ENCODE measurements at places on chromosomes 6 and 20. TPM values are rescaled to one million over a fixed set of nuclear protein-coding genes. Genes with fewer than 3 reads are reported as not detected.

LGSN gene
- total RNA-seq = 0.18 TPM

CCDC170 gene
- 0.26 TPM for total RNA-seq

BEND6 gene
- 1.5 TPM for total RNA-seq

- H3K36me3 ChIP-seq = no peaks in the 10 kb centered on the region
- no peaks in the 10 kb centered on the region for H3K27me3 ChIP-seq
- H3K4me1 ChIP-seq = peaks cover under 1% of the 10 kb centered on the region
- no peak for DNase-seq
- H3K4me3 ChIP-seq = no peak overlapping the region
- H3K27ac ChIP-seq = no peak overlapping the region
Measured at GRCh38 chr6:160967833-160968232, 23.7 kb upstream of the MAP3K4 start.

GRCh38 chr6:45605971-45606370 lies 228.2 kb upstream of the SUPT3H start:
- no peak overlapping the region for H3K4me3 ChIP-seq
- no peaks in the 10 kb centered on the region for H3K36me3 ChIP-seq
- peaks cover 6% of the 10 kb centered on the region for H3K4me1 ChIP-seq
- H3K27me3 ChIP-seq = no peaks in the 10 kb centered on the region
- H3K27ac ChIP-seq = no peak overlapping the region
- DNase-seq = no peak

DNA sequence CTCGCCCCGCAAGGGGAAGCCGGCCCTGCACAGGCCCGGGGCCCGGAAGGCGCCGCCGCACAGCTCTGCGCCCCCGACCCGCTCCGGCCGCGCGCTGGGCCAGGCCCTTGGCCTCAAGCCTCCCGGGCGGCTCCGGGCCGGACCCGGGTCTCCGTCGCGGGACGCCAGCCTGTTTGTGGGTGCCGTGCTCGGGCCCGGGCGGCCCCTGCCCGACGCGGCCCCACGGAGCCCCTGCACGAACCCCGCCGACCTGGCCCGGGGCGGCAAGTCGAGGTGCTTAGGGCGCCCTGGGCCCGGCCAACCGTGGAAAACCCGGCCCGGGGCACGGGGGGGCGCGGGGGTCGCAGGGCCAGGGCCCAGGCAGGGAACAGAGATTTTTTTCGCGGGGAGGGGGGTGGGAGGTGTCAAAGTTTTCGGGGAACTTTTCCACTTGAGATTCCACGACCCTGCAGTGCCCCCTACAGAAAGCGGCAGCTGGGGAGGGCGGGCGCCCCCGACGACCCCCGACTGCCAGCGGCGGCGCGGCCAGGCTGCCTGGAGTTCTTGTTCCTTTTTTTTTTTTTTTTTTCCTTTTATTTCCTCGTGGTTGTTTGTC lies 805 bp upstream of the STX16 start:
- DNase-seq = no peak
- H3K27me3 ChIP-seq = no peaks in the 10 kb centered on the region
- H3K4me1 ChIP-seq = peaks cover 27% of the 10 kb centered on the region
- H3K27ac ChIP-seq = no peak overlapping the region

DNA sequence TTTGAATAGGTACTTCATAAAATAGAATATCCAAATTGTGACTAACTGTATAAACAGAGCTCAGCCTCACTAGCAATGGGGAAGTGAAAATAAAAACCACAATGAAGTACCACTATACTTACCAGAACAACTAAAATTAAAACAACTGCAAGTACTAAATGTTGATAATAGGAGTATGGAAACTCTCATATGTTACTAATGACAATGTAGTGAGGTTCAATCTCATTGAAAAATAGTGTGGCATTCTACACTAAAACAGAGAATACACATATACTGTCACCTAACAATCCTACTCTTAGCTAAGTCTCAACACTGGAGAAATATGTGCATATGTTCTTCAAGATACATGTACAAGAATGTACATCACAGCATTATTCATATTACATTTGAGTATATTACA lies 132.0 kb upstream of the CARMIL1 start:
- no peaks in the 10 kb centered on the region for H3K27me3 ChIP-seq
- H3K36me3 ChIP-seq = no peaks in the 10 kb centered on the region
- H3K4me3 ChIP-seq = no peak overlapping the region
- H3K27ac ChIP-seq = no peak overlapping the region

- no peaks in the 10 kb centered on the region for H3K27me3 ChIP-seq
- DNase-seq = no peak
- no peak overlapping the region for H3K27ac ChIP-seq
- 0 out of 2 replicates have a peak, but pooled peaks cover 2% of the 10 kb centered on the region for H3K36me3 ChIP-seq
- H3K4me3 ChIP-seq = no peak overlapping the region
Measured at GRCh38 chr6:4687989-4688947, 87.9 kb upstream of the CDYL start.

- H3K4me3 ChIP-seq = no peak overlapping the region
- H3K4me1 ChIP-seq = no peaks in the 10 kb centered on the region
- H3K27ac ChIP-seq = no peak overlapping the region
- no peak for DNase-seq
- H3K36me3 ChIP-seq = peaks cover 17% of the 10 kb centered on the region
- H3K27me3 ChIP-seq = no peaks in the 10 kb centered on the region
Measured at GRCh38 chr20:32320305-32320704, 37.8 kb upstream of the ASXL1 start.

DNA sequence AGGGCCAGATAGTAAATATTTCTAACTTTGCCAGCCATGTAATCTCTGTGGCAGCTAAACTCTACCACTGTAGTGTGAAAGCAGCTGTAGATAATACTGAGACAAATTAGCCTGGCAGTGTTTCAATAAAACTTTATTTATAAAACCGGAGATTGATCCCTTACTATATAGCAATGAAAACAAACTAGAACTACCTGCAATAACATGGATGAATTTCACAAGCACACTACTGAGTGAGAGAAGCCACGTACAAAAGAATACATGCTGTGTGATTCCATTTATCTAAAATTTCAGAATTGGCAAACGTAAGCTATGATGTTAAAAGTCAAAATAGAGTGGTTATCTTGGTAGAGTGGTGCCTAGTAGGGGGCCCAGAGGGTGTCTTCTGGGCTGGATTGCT lies 198.7 kb upstream of the SGK1 start:
- H3K36me3 ChIP-seq = no peaks in the 10 kb centered on the region
- H3K4me3 ChIP-seq = no peak overlapping the region
- no peak overlapping the region for H3K27ac ChIP-seq
- no peaks in the 10 kb centered on the region for H3K27me3 ChIP-seq
- H3K4me1 ChIP-seq = peaks cover 52% of the 10 kb centered on the region

GRCh38 chr6:35544769-35545361 lies 32.2 kb upstream of the TULP1 start:
- no peaks in the 10 kb centered on the region for H3K36me3 ChIP-seq
- no peak for DNase-seq
- H3K4me3 ChIP-seq = no peak overlapping the region
- no peak overlapping the region for H3K27ac ChIP-seq

GRCh38 chr6:145483191-145483996 lies 251.9 kb downstream of the EPM2A start:
- DNase-seq = no peak
- H3K36me3 ChIP-seq = no peaks in the 10 kb centered on the region

Data from WTC11 (cell line).